ENCODE measurements at places on chromosomes 4 and X.

DNA sequence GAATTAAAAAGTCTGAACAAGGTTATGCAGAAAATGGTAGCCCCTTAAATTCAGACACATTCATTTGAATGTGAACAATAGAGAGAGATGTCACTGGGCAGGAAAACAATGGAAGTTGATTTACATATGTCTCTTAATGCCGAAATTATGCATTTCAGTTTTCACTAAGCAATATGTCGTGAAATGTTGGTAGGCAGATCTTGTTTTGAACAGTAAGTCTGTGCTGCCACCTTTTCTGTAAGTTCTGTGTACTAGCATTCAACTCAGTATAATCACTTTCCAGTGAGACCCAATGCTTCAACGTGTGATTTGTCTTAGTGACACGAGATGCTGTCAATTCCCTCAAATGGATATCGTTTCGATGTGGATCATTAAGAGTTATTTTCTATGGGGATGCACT lies 222.7 kb upstream of the VCX3A start:
- no peak for DNase-seq

DNA sequence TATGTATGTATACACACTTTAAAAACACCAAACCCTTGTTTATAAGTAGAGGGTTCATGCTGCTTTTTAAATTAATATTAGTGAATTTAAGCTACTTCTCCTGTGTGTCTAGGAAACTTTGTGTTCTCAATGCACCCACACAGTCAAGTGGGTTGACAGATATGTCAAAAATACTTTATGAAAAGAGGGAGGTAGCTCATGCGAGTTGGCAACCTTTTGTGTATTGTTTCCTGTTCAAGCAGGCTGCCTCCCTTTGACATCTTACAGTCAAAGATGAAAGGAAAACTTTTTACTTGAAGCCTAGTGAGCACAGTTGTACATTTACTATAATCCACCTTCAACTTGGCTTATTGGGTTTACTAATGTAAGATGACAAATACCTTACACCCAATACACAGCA lies 218.4 kb downstream of the KLHL13 start:
- no peak for DNase-seq

DNA sequence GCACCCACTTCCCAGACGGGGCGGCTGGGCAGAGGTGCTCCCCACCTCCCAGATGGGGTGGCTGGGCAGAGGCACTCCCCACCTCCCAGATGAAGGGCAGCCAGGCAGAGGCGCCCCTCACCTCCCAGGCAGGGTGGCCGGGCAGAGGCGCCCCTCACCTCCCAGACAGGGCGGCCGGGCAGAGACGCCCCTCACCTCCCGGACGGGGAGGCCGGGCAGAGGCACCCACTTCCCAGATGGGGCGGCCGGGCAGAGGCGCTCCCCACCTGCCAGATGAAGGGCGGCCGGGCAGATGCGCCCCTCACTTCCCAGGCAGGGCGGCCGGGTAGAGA lies 61.2 kb downstream of the UPRT start:
- DNase-seq: no peak

DNA sequence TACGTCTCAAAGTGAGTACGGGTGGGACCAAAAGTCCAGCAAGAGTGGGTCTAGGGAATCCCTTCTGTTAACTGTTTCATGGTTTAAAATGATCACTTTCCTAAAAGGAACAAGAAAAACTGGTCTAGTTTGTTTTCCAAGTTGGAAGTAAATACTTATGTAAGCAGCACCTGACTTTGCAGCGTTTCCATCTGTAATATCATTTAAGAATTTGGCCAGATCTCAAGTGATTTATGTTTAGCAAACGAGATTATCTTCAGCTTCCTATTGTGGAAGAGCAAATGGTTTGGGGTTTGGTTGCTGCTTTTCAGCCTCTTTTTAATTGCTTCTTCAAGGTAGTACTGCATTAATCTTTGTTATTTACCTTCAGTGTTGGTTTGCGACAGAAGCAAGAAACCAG lies 50.4 kb downstream of the FHIP1A start:
- DNase-seq: no peak

DNA sequence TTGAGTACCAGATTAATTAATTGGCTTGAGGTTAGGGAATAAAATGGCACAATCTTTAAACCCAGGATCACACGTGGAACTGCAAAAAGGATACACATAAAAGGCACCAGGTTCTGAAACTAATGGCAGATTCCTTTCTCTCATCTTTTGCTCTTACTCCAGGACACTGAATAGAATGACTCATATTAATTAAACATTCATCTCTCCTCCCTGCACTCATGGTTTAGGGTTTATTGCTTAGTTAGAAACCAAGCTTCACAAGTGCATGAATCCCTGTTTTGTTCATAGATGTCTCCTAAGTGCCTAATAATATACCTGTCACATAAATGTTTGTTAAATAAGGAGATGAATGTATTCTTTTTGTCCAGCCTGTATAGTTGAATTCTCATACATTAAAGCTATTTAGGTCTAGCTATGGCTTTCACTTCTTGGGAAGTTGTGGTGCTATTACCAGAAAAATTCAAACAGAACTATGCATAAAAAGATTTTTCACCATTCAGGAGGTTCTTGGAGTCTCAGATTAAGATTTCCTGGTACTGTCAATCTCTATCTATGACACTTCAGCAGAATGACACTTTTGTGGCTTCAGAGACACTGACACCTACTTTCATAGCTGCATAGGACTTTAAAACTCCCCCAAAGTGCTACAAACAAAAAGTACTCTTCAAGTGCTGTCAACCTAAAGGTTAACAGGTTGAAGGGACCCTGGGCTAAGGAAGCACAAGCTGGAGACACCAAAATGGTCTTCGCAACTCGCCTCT lies 7.4 kb downstream of the CORIN start:
- DNase-seq: no peak

- no peak for DNase-seq
Measured at GRCh38 chr4:114476310-114476709, 122.3 kb upstream of the UGT8 start.

- DNase-seq: no peak
Measured at GRCh38 chr4:159460371-159460770, 357.5 kb downstream of the RAPGEF2 start.

- no peak for DNase-seq
Measured at GRCh38 chr4:156966836-156967235, 4.8 kb downstream of the PDGFC start.

DNA sequence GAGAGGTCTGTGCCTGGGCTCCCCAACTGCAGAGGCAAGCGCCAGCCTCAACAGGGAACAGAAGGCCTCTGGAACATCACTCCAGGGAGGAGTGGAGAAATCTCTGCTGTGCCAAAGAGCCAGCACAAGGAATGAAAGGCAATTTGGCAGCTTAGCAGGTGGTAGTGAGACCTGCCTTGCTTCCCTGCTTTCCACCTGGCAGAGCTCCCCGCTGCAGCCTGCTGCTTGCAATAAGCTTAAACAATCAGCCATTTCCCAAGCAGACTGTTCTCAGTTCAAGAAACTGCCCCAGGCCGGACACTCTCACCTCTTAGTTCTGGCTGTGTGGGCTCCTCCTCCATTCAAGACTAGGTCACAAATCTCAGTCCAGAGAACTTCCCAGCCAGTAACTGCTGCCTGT lies 370.6 kb downstream of the MAGEB5 start:
- no peak for DNase-seq

GRCh38 chr4:26751004-26751403 lies 109.6 kb upstream of the STIM2 start:
- no peak for DNase-seq

GRCh38 chr4:143344774-143345173 lies 8.1 kb downstream of the GAB1 start:
- no peak for DNase-seq

DNA sequence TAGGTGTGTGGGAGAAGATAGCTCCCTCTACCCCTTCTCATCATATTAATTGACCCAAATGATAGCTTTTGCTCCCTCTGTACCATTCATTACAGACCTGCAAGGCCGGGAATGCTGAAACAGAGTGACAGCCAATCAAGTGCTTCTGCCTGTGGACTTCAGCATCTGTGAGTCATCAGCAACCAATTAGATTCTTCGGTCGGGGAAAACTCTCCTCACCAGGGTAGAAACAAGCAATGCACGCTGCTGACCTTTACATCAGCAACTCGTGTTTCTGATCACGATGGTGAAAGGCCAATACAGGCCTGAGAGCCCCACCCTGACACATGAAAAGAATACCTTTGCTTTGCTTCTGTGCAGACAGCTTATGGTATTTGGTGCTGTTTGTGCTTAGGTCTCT lies 347.2 kb upstream of the DDX53 start:
- DNase-seq: no peak

GRCh38 chr4:164177153-164177552 lies 576.8 kb upstream of the SMIM31 start:
- DNase-seq: no peak

- no peak for DNase-seq
Measured at GRCh38 chr4:83387012-83387411, 52.4 kb upstream of the HPSE start.

DNA sequence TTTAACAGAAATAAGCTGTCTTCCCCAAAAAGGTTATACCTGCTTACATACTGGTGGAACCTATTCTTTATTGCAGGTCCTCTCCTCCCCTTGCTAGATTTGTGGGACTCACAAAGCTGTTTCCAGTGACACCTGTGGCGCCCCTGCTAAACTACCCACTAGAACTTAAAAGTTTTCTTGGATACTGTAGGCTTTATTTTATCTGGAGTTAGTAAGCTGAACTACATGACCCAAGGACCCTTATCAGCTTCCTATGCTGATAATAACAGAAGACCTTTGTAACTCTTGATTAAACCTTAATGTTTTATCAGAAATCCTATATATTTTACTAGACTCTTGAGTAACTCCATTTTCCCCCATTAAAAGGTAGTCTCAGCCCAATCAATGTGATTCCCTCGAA lies 32.3 kb downstream of the CLDN2 start:
- DNase-seq: no peak

GRCh38 chr4:109359040-109359646 lies 56.7 kb upstream of the COL25A1 start:
- DNase-seq: no peak

DNA sequence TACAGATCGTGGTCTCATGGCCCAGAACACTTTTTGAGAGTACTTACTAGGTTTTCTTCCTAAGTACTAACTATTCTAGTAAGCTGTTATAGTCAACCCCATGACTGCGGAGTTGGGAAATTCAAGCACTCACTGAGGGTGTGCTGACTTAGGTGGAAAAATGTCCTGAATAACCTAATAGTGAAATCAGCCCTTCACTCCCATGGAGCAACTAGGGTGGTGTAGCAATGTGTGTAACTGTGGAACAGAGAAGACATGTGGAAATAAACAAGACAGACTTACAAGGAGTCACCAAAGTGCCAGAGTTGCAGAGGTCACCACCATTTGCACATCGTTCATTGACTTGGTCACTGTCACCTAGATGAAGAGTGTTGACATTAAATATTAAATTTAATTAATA lies 12.1 kb upstream of the VSIG4 start:
- DNase-seq: no peak

GRCh38 chr4:107699466-107700206 lies 20.4 kb downstream of the PAPSS1 start:
- no peak for DNase-seq

DNA sequence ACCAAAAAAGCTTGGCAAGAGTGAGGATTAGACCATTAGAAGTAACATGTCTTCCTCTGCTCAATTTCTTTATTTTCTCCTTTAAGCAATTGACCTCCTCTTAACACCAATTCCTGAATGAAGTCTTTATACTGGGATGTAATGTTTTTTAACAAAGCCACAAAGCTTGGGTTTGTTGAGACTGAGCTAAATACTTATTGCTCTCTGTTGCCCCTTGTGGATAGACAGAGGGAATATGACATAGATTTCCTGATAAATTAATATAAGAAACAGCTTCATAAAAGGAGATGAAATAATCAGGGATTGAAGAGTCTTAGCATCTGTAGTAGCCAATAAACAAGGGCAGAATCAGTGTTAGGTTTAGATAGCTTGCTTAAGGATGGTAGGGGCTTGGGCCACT lies 57.6 kb downstream of the CCDC160 start:
- DNase-seq: no peak

DNA sequence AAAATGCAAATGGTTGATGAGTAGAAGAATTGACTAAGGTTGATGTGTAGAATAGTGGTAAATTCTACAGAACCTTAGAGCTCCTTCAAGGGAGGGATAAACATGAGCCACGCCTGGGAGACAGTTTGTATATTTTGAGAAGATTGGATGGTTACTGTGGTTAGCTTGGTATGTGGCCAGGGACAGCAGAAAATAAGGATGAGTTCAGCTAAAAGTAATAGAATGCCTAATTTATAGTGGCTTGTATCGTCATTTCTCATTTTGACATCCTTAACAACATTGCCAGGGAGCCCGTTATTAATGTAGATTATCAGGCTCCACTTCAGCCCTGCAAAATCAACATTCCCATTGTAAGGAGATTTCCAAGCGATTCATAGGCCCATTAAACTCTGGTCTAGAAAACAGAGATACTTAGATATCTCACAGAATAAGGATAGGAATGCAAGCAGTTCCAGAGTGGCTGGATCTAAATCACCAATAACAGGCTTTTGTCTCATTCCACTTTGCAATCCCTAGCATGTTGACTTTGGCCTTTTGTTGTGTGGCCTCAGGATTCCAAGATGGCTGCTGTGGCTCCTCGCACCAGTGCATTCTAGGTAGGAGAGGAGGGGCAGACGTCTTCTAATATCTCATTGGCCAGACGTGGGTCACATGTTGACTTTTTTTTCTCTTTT lies 6.4 kb upstream of the PTTG2 start:
- DNase-seq: no peak

DNA sequence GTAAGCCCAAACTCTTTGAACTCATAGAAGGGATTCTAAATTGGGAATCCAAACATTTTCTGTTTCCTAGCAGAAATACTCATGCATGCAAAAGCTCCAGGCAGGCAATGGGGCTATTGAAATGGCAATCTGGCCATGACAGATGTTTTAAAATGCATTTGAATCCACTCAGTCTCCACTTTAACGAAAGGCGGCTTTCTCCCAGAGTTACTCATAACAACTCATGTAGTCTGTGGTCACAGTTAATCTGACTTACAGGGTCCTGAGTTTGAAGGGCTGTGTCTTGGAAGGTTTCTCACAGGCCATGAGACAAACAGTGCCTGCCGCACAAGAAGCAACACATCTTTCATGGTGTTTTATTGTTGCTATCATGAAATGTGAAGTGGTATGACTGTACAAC lies 185.7 kb downstream of the AMELX start:
- DNase-seq: no peak

- no peak for DNase-seq
Measured at GRCh38 chr4:148312956-148313490, 129.2 kb downstream of the NR3C2 start.

DNA sequence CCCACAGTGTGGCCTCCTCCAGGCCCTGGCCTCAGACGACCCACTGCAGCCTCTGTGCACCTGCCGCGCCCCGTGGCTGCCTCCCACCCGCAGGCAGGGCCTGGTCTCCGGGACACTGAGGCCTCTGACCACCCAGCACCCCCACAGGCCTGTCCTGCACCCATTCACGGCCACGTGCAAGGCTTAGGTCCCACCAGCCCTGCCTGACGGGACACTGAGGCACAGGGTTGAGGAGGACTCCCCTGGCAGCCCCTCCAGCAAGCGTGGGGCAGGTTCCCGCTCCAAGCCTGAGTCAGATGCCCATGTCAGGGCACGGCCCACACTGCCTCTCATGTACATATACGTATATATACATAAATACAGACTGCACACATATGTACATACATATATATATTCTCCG lies 23.5 kb downstream of the NELFA start:
- no peak for DNase-seq

GRCh38 chr4:169127314-169127713 lies 117.3 kb upstream of the CBR4 start:
- DNase-seq: no peak

All from fibroblast of skin of left quadriceps (primary cell).